CD4-positive, alpha-beta T cell treated with Interleukin-6 for 4 hours (primary cell): ENCODE measurements at places on chromosomes 2 and 18.

DNA sequence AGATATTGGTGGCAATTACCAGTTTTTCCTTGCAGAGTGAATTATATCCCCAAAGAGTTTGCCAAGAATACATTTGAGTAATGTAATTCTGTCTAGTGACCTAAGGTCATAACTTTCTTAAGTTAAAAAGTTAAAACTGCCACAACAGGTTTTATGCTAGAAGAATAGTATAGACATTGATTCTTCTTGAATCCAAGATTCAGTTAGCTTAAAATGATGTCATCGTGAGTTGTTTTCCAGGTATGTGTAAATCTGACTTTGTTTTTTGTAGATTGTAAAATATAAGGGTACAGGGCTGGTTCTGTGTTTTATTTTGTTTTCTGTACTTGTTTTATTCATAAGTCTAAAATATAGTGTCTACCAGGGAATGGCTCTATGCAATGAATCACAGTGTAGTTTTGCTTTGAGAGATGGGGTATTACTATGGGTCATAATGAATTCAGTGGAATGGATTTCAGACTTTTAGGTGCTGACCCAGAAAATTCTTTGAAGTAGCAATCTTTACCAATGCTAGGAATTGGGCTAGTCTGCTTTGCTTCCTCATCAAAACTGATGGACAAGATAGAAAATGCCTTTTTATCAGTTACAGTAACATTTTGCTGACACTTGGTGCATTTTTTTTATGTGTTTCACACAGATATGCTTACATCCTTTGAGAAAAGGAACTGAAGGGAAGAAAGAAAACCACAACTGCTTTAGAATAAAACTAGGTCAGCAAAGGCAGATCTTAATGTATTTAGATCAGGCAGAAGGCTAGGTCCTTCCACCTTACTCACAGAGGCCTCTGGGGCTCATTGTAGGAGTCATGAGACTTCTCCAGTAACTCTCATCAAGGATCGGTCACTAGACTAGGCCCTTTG is 20.8 kb upstream of the MGAT5 start:
- DNase-seq, result peak; percentile 50

DNA sequence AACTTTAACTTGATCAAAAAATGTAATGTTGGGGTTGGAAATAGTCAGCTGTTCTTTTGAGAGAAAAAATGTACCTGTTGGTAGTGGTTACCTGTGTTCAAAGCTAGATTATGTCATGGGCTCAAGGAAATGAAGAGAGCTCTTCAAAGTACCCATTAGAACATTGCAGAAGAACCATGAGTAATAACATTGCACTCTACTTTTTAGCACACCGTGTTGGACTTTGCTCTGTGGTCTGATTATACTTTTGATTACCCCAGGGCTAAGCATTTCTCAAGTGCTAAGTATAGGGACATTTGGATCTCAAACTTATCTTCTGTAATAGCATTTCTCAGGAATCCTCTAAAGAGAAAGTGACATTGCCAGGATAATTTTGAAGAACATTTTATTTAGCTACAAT is 1122.8 kb upstream of the CELF4 start:
- no peak for DNase-seq

DNA sequence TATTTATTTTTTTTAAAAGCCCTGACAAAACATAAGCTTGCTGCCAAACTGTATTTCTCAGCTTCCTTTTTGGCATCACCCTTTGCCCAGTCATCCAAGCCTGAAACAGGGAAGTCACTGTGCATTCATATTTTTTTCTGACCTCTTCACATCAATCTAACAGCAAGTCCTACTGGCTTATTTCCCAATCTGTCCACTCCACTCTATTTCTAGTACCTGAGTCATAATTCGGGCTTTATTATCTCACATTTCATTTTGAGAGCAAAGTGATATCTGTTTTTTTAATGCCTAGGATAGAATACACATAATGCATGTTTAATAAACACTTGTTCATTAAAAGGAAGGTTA is 5.1 kb downstream of the HNMT start:
- no peak for DNase-seq

GRCh38 chr2:205188239-205189138 is 493.8 kb upstream of the NRP2 start:
- no peak for DNase-seq

DNA sequence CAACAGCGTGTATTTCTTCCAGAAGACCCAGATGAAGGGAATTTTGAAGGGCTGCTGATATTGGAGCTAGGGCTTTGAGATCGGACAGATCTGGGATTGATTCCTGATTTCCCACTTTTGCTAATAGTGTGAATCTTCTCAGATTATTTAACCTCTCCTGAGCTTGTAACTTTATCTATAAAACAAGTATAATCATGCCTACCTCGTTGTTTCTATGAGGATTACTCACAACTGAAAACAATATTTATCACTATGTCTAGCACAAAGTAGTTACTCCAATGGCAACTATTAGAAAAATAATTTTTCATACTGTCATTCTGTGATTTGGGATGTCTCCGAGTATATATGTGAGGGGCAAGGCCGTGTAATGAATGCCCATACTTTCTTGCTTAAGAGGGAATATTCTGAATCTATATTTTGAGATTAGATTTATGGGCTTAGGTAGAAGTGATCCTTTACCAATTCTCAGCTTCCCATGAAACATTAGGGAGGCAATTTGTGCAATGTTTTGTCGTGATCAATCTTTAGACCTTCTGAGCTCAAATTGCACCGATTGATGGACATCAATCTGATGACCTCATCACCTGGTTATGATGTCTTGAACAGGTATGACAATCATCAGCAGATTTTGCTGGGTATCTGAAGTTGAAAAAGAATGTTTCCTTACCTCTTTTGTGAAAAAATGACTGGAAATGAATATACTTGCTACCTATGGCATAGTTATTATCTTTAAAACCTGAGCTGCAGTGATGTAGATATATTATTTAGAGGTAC is 339.9 kb downstream of the KCNS3 start:
- no peak for DNase-seq

DNA sequence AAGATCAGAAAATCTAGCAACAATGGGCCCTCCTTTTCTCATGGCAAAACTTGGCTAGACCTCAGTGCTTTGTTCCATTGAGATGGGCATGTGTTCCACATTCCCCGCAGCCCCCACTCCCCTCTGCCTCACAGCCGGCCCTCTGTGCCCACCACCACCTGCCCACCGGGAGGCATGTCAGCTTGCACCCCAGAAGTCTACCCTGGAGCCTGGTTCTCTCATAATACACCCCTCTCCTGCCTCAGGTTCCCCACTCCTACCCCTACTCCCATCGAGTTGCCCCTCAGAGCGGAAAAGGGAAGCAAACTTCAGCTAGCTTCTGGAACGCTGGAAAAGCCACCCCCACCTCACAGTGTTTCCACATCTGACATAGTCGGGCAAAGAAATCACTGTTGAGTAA is 219.0 kb downstream of the ANAPC1 start:
- DNase-seq, result no peak

GRCh38 chr2:68416081-68416675 is 50.9 kb downstream of the FBXO48 start:
- no peak for DNase-seq

GRCh38 chr2:138432971-138433370 is 68.6 kb upstream of the SPOPL start:
- no peak for DNase-seq

DNA sequence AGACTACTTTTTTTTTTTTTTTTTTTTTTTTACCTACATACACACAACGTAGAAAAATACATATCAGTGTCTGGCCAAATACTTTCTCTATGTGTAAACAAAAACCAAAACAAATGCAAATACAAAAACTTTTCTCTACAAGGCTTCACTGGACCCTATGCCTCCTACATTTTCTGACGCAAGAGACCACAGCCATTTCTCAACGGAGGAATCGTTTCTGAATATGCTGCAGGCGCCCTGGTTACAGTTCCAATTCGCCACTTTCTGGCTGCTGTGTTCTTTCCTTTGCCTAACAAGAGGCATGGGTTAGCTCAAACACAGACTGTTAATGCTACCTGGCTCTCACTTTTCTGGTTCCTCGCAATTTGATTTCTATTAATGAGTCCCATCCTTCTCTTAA is 96.4 kb downstream of the EPB41L3 start:
- no peak for DNase-seq

DNA sequence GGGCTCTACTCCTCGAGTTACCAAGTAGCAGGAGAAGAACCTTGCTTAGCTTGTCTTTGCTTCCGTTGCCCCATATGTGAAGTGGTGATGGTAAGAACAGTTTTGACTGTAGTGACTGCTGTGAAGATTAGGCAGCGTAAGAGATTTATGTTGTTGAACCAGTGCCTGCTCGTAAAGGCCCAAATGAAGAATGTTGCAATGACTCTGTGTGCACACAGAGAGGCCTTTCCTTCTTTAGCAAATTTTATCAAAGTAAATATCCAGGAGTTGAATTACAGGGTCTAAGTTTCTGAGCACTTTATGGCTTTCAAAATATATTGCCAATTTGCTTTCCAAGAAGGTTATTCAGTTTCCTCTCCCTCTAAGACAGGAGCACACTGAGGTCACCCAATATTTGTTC is 14.5 kb downstream of the NTSR2 start:
- no peak for DNase-seq

DNA sequence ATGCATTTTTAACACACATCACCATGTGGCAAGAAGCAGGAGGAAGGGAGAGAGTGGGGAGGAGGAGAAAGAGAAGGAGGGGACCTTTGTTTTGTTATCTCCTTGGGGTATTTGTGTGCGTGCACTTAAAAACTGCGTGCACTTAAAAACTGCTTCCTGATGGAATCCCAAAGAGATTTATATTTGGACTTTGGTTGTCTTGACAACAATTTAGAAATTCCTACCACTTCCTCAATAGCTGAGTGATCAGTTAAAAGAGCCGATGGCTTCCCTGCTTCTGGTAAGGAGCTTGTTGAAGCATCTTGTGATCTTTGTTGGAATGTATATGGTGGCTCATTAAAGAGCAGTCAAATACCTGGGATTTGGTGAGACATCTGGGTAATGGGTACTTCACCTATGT is 4.5 kb downstream of the RAB31 start:
- DNase-seq, result no peak

GRCh38 chr2:4039896-4040295 is 336.5 kb downstream of the DCDC2C start:
- no peak for DNase-seq

DNA sequence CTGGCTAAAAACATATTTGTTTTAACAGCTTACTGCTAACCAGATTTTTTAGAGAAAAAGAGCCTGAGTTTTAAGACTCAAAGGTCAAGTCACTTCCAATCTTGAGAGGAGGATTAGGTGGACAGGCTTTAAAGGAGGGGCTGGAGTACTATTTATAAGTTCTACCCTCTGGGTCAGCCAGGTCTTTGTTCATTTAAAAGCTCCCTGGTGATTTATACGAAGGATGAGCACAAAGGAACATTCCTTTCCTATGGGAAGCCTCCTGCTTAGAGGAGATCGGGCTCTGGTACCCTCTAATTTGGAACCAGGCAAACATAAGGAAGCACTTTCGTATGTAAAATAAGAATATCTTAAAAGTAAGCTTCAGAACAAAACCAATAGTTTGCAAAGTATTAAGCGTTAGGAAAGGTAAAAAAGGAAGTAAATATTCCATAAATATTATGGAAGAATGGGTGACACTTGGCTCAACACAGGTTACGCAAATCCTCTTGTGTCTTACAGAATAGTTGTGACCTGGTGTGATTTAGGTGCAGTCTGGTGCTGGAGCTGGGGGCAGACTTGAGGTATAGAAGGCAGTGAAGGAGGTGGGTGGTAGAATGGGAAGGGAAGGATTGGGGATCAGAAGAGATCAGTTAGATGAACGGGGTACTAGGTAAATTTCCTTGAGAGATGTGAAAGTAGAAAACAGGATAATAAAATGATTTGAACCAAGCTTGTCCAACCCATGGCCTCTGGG is 35.6 kb downstream of the PDE6D start:
- no peak for DNase-seq

GRCh38 chr2:54708584-54709335 is 14.7 kb upstream of the EML6 start:
- DNase-seq, result peak; percentile 10

GRCh38 chr2:62806231-62806630 is 100.7 kb downstream of the EHBP1 start:
- no peak for DNase-seq

GRCh38 chr2:122748552-122749011 is 993.1 kb downstream of the TSN start:
- no peak for DNase-seq

DNA sequence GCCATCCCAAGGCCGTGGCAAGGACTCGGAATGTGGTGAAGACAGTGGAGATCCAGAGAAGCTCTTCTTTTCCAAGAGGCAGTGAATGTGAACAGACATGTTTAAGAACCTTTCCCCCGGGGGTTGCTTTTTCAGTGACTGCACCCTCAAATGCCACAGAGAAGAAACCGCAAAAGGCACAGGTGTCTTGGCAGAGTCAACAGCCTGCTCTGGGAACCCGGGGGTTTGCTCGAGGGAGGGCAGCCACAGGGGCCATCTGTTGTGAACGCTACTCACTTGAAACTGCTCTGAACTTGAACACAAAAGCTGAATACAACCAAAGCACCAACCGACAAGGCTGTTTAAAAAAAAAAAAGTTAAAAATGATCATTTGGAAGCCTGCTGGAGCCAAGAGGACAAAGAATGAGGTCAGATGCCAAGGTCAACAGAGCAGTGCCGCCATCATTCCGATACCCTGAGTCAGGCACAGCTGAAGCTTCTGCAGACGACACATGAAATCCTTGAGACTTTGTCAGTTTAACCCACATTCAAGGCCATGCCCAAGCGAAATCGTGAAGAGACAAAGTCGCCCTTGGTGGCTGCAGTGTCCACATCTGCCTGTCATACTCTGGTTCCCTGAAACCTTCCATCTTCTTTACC is 47.4 kb downstream of the PSMG2 start:
- peak; percentile 48 for DNase-seq

GRCh38 chr2:3519255-3520205 is at the start of gene ADI1:
ADI1 (minus strand) TSS chr2:3519531; CDS start chr2:3519487, 44 bp downstream.
- DNase-seq, result peak; percentile 81

GRCh38 chr2:85308896-85309555 is 18.8 kb downstream of the TGOLN2 start:
- DNase-seq, result no peak

GRCh38 chr18:44123743-44124142 is 556.9 kb upstream of the SETBP1 start:
- no peak for DNase-seq

- DNase-seq, result no peak
Measured at GRCh38 chr2:108401800-108402199, 24.0 kb downstream of the SULT1C4 start.

DNA sequence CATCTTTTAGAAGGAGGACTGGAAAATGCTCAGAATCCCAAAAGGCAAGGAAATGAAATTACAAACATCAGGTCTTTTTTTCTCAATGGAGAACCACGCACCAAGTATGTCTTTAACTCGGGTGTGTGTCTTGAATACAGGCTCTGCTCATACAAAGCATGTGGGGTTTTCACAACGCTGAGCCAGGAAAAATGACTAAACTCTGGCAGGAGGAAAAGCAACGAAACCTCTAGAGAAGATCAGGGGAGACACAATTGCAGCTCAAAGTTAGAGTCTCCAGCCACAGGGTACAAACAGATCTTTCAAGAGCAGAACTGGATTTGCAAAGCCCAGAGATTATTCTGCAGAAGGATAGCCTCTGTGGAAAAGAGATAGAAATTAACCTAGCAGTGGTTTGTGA is 42.8 kb upstream of the TPO start:
- no peak for DNase-seq
